ENCODE measurements at places on chromosomes 11 and 22.

DNA sequence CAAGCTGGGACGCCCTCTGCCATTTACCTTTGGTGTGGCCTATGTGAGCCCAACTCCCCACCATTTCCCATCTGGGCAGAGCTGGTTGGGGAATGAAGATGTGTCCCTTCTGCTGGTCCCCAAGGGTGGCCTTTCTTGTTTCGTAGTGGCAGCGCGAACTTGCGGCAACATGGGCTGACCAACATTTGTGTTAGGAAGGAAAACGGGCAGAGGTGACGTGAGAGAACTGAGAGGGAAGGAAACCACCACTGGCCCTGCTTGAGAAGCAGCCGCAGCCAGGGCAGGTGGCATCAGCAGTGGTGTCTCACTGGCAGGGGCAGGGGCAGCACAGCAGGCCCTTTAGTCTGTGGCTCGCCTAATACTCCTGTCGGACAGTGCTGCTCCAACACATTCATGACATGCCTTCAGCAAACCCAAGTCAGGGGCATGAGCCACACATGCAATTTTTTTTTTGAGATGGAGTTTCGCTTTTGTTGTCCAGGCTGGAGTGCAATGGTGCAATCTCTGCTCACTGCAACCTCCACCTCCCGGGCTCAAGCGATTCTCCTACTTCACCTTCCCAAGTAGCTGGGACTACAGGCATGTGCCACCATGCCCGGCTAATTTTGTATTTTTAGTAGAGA lies 29.9 kb downstream of the LRRC74B start:
- DNase-seq: no peak

GRCh38 chr22:19962909-19963806 lies 21.5 kb upstream of the TXNRD2 start:
- no peak for DNase-seq

DNA sequence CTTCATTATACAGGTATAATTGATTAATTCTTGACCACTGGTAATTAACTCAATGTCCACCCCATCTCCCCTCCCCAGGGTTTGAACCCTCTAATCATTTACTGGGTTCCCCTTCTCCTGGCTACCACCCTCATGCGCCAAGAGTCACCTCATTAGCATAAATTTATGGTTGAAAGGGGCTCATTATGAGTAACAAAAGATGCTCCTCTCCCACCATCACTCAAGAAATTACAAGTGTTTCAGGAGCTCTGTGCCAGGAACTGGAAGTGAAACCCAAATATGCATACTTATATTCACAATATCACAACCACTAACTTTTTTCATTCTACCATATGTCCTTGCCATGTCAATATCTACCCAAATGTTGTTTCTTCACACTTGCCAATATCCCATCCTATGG lies 7.8 kb upstream of the STIP1 start:
- DNase-seq: no peak

GRCh38 chr11:35611741-35612140 lies 6.5 kb upstream of the FJX1 start:
- DNase-seq: no peak

DNA sequence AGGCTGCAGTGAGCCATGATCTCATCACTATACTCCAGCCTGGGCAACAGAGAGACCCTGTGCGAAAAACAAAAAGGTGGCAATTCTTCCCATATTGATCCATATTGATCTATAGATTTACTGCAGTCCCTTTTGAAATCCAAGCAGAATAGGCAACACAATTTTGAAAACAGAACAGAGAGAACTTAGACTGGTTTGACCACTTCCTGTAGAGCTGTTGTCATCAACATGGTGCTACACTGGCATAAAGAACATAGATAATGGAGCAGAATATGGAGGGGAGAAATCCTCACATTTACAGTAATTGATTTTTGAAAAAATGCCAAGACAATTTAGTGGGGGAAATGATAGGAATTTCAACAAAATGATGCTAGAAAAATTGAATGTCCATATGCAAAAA lies 34.1 kb downstream of the GRK3 start:
- no peak for DNase-seq

DNA sequence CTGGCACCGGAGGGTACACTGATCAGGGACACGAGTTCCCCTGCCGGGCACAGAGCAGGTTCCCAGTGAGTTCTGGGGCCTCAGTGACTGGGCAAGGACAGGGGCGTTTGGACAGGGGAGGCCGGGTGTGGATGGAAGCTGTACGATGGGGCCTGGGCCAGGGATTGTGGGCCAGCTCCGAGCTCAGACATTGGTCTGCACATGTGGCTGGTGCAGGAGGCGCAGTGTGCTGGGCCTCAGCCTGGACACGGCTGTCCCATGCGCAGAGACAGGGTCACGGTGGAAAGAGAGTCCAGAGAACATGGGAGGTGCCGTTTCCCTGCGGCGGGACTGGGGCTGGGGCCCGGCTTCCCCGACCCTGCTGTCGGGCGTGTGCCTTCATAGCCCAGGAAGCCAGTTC lies 60.7 kb downstream of the CDKN1C start:
- DNase-seq: no peak

DNA sequence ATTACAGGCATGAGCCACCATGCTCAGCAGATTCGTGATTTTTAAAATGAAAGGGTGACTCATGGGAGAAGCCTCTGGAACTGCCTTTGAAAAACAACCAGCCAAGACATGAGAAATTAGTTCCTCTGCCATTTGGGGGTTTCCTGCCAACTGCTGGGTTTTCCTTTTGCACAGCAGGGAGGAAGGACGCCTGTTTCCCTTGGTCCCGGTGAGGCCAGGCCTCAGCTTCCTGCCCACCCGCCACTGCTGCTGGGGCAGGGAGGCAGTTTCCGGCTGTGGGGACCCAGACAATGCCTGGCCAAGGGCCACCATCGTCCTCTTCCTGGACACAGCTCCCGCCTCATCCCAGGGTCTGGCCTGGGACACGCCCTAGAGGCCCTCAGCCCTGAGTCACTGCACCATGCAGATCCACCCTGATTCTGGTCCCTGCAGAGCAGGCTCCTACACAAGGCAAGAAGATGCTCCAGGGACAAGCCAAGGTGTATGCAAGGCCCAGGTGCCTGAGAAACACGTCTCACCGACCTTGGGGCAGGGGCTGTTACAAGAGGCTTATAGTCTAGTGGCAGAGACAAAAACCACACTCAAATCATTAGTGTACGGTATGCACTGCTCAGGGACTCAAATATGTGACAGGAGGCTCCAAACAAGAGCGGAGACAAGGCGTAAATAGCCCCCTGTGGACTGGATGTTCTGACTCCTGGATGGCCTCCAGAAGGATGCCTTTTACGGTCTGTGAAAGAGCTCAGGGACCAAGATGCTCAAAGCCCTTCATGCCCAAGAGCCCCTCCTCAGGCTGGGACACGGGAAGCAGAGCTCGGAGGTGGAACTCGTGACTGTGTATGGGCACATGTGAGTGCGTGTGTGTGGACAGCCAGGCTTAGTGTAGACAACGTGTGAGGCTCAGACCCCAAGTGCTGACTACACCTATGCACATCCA lies 10.0 kb downstream of the PPM1F start:
- peak; percentile 22 for DNase-seq

- DNase-seq: peak; percentile 55
Observed at GRCh38 chr11:3949125-3949524, 93.7 kb downstream of the STIM1 start.

GRCh38 chr11:33709466-33709865 lies 8.8 kb upstream of the C11orf91 start:
- DNase-seq: no peak

DNA sequence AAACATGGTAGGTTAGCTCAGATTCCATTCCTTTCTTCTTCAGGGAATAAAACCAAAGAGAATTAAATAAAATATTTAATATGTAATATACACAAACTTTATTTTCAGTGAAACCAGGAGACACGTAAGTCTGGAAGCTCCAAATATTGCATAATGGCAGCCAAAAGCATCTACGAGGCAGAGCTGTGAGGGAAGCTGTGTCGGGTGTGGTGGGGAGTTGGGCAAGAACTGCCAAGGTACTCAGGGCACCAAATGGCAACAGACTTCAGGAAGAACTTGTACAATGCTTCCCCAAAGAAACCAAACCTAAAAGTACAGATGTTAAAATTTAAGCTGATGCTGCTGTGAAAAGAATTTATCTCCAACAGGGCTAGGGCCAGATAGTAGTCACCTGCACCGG lies 47.5 kb upstream of the C11orf87 start:
- DNase-seq: no peak

DNA sequence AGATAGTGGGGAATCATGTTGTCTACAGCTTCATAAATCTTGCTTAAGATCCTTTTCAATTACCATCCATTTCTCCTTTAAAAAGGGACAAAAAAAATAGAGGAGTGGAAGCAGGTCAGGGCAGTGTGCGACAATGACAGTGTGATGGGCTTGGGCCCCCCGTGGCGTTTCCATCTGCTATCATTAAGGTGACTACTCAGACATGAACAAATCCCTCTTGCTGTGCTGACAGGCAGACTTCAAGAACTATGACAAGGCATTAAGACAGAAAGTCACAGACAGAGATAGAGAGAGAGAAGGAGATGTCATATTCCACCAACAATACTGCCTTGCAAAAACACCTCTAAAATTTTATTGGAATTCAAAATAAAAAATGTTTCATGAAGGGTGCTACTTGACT lies 263.2 kb downstream of the DCDC1 start:
- DNase-seq: no peak

- no peak for DNase-seq
Observed at GRCh38 chr22:21051831-21052400, 6.2 kb downstream of the LRRC74B start.

DNA sequence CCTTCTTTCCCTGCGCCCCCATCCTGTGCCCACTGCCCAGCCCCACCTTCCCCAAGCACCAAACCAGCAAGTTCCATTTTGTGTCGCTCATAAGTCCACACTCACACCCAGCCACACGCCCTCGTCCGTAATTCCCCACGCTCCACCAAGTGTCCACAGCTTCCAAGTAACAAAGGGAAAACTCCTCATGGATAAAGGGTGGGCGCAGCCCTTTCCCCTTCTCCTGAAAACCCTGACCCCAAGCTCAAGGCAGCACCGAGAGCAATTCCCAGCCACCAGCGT lies 458 bp downstream of the FXYD6 start:
- DNase-seq: no peak

DNA sequence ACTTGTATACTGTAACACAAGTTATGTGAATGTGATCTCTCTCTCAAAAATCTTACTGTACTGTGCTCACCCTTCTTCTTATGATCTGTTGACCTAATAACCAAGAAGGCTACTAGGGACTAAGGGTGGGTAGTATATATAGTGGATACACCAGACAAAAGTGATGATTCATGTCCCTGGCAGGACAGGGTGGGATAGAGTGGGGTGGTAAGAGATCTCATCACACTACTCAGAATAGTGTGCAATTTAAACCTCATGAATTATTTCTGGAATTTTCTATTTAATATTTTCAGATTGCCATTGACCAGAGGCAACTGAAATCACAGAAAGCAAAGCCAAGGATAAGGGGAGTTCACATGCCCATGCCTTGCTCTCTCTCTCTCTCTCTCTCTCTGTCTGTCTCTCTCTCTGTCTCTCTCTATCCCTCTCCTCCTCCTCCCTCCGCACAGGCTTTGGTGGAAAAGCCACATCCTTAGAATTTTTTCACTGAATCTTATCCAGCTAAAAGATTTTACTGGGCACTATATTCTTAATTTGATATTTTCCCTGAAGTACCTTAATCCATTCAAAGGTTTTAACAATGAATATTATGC lies 12.0 kb upstream of the STK33 start:
- DNase-seq: no peak

- no peak for DNase-seq
Observed at GRCh38 chr11:123233975-123234334, 38.9 kb upstream of the CLMP start.

DNA sequence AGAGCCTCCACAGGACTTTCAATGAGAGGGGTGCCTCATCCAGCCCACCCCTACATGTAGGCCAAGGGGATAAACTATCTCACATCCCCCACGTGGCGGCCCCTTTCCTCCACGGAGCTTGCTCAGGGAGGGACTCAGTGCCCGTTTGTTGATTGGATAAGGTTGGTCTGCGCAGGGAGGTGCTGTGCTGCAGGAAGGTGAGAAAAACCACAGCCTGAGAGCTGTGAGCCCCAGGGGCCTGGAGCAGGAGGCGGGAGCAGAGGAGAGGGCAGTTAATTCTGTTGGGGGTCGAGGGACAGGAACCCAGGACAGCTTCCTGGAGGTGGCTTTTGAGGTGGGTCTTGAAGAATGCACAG lies 31.9 kb upstream of the ATXN10 start:
- no peak for DNase-seq

DNA sequence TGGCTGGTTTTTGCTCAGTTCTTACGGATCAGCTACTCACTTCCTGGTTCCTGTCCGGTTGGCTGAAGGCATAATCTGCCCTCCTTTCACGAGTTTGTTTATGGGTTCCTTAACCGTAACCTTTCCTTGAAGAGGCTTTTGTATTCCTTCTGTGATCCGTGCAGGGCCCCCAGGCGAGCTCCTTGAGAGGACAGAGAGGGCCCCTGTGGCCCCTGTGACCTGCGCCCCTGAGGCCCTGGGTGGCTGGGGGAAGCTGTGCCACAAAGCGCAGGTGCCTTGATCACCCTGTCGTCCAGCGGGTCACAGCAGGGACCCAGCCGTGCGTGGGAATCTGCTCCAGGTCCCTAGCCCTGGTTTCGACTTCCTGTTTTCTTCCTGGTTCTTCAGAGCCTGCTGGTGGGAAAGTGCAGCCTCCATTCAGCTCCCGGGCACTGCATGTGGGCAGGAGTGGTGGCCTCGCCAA lies 27.8 kb upstream of the FADD start:
- no peak for DNase-seq

DNA sequence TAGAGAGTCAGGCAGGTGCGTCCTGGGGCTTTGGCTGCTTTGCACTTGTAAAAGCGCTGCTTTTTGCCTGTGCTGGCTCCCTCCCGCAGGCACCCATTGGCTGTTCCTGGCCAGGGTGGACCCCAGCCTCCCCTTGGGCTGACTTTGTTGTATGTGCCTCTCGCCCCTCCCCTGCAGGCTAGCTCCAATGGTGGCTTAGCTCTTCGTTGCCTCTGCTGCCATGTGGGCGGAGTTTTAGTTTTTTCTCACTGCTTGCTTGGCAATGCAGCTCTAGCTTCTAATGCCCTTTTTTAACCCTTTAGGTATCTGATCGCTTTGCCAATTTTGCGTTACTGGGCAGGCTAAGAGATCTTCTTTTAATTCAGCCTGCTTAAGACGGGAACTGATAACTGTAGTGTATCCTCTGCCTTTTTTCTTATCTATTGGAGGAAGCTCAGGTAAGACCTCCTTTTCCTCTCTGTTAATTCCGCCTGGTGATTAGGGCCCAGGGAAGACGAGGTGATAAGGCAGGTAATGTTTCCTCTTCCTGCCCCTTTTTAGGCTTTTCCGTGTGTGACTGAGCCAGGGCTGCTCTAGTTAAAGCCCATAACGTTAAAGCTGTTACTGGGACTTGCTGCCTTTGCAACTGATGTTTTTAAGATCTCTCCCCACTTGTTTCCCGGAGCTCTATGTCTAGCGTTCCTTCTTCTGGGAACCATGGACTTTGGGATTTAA lies 11.7 kb upstream of the GLYATL1 start:
- DNase-seq: peak; percentile 18
